Heart right ventricle (tissue), 16 donors: ENCODE measurements at places on chromosomes 4 and X.

DNA sequence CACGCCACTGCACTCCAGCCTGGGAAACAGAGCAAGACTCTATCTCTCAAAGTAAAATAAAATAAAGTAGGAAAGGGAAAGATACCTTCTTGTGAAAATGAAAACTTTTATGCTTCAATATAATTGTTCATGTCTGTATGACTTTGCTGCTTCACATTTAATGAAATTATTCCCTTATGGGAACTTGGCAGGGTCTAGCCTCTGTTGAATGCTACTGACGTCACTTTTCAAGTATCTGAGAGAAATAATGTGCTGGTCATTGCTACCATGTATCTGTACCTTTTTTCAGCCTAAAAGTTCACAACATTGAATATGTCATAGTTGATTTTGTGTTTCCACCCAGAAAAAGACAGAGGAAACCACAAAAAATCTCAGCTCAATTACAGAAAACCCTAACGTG, 65.2 kb downstream of the PRDM5 start:
- no peak for DNase-seq

- DNase-seq, result no peak
These were observed 12.8 kb upstream of the NAT8L start for GRCh38 chr4:2046031-2046961.

DNA sequence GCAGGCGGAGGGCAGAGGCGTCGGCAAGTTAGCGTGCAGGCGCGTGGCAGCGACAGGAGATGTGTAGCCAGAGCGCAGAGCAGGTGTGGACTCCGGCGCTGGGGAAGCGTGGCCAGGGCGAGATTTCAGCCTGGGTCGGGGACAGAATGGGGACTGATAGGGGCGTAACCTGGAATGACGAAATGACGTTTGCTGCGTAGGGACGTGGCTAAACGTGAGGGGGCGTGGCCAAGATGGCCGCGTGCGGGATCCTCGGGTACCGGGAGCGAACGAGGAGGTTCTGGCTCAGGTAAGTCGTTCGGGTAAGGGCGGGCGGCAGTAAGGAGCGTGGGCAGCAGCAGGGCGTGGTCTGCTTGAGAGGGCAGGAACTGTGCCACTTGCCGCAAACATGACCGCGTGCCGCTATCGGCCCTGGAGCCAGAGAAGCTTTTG, 10.9 kb upstream of the CLTRN start:
- peak; percentile 72 for DNase-seq

GRCh38 chr4:152220201-152220666, 315.7 kb downstream of the FBXW7 start:
- DNase-seq, result no peak

DNA sequence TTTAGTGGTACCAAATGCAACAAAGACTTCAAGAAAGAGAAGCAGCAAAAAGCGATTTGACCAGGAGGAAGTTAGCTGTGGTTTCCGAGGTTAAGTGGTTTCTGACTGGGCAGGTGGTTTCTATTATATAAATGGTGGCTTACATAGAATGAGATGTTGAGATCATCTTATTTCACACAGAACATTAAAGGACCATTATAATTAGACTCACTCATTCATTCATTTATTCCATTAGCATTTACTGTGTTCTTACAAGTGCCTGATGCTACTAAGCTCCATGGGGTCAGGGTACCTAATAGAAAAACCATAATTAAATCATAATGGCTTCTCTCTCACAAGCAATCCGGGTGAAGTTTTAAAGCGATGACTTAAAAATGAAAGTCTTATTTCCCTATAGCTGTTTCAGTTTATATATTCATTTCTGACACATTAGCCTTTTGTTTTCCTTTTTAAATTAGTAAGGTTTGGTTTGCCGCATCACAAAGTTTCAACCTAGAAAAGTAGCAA, 10.6 kb downstream of the TSPAN6 start:
- DNase-seq, result no peak

GRCh38 chr4:1856943-1857699, 1.2 kb upstream of the LETM1 start:
- no peak for DNase-seq

DNA sequence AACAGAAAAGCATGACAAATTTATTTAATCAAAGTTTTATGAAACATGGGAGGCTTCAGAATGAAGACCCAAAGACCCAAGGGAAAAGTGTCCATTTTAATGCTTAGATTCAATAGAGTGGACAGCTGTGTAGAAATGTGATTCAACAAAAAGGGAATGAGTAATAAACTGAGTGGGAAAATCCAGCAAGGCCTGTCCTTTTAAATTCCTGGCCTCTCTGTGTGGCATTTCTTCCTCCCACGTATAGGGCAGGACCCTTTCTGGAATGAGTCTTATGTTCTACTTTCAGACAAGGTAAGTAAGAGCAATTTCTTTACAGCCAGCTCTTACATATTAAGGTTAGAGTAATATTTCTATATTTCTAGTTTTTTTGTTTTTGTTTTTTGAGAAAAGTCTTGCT, 14.5 kb downstream of the AASDH start:
- no peak for DNase-seq

GRCh38 chrX:44247468-44247867, 96.0 kb downstream of the EFHC2 start:
- no peak for DNase-seq
